GM12892 (cell line): ENCODE measurements at places on chromosomes 6 and 20.
A peak's percentile ranks its signal among the peaks of the same experiment; 100 is the strongest.

GRCh38 chr20:20690676-20691476 lies 21.6 kb downstream of the RALGAPA2 start:
- DNase-seq = no peak

DNA sequence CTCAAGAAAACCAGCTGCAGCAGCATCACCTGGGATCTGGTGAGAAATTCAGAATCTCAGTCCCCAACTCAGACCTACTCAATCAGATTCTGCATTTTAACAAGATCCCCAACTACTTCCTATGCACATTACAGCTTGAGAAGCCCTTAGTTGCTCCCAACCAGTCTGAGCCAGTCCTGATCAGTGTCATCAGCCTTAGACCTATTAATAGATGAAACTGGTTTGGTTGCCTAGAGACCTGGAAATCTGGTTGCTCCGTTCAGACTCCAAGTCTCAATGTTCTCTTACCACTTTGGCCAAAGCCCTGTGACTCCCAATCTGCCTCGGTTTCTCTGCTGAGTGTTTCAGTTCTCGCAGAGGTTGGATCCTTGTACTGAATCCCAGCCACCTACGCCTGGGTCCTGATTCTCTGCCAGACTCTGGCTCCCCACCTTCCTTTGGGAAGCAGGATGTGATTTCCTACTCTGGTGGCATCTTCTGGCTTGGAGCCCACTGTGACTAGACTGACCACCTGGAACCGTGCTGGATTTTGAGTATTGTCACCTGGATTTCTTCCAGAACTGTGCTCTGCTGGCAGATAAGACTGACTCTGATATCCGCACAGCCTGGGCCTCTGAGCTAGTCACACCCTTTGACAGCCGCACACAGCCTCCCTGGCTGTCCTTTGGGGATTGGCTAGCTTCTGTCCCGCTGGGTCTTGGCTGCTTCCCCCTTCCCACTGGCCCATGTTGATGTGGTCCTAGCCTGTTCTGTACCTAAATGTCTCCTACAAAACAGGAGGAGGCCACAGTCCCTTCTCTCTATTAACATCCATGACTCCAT lies 20.3 kb upstream of the ATXN1 start:
- no peak for DNase-seq

- DNase-seq = no peak
Measured at GRCh38 chr6:36487698-36488097, 44.9 kb downstream of the KCTD20 start.

GRCh38 chr6:117496383-117496990 lies 14.0 kb downstream of the DCBLD1 start:
- DNase-seq = no peak

DNA sequence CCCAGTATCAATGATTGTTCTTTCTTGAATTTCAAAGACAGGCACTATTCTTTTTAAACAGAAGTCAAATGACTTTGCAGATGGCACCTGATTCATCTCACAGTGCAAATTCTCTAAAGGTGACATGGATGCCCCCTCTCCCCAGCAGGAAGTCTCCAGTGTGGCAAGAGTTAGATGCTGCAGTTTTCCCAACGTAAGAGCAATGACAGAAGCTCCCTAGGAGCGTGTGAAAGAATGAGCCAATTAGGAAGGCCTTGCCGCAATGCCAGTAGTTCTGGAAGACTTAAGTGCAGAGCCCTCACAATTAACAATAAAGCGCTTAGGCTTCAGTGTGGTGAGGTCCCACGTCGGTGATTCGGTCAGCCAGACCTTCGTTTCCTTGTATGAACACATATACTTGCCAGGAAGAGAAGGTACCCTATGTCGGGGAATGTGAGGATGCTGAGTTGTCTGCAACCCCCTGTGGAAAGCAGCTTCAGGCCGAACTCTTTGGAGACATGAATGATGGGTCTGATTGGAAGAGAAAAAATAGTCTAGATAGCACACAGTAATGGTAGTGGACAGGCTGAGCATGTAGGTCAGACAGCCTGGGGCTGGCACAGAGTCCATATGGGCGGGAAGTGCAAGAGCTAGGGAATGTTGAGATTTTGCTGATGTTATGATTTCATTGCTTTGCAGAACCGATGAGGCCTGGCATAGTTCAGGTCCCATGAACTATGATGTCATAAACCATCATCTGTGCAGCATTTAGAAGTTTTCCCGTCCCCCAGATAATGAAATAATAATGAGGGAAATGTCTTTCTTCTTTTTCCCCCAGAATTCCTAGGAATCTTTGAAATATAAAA lies 132.6 kb downstream of the PHACTR1 start:
- DNase-seq = no peak

DNA sequence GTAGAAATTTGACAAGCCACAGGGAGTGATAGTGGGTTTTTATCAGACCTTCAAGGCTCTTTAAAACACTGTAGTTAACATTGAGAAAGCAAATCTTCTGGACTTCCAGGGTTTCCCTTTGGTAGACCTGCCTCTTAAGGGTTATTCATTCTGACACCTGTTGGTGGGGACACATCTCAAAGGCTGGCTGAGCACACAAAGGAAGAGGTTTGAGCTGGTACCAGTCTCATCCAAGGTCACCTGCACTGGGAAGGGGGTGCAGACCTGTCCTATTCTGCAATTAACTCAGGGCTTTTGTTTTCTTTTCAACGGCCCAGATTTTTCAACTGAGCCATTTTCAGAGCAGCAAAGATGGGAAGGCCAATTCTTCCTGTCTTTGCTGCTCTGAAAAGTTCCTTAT lies 45.6 kb downstream of the EDN1 start:
- DNase-seq = no peak

- DNase-seq = no peak
Measured at GRCh38 chr6:137136065-137136464, 37.4 kb downstream of the IL22RA2 start.

GRCh38 chr6:107102414-107102805 lies 12.9 kb downstream of the BEND3 start:
- DNase-seq = no peak

- DNase-seq = no peak
Measured at GRCh38 chr6:155946860-155947259, 491.2 kb upstream of the NOX3 start.

GRCh38 chr20:16107172-16107870 lies 465.9 kb downstream of the KIF16B start:
- no peak for DNase-seq

DNA sequence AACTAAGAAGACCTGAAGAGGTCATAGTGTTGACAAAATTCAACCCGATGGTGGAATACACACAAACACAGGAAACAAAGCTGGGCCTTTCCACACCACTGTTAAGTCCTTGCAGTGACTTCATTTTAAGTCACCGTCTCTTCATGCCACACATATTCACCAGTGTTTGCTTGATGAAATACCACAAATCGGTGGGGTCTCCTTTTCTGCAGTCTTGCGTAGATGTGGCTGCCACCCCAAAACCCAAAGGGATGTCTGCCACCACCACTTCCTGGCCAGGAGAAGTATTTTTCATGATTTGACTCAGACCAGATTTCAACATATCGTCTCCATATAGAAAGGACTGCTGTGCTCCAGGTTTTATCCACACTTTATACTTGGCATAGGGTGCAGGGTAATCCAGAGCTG lies 11.0 kb upstream of the COL10A1 start:
- no peak for DNase-seq

GRCh38 chr20:7977709-7978108 lies 37.5 kb upstream of the HAO1 start:
- no peak for DNase-seq

- DNase-seq = no peak
Measured at GRCh38 chr6:47162793-47163192, 120.7 kb upstream of the ADGRF1 start.

- no peak for DNase-seq
Measured at GRCh38 chr6:33206864-33207551, 1.3 kb upstream of the RING1 start.

DNA sequence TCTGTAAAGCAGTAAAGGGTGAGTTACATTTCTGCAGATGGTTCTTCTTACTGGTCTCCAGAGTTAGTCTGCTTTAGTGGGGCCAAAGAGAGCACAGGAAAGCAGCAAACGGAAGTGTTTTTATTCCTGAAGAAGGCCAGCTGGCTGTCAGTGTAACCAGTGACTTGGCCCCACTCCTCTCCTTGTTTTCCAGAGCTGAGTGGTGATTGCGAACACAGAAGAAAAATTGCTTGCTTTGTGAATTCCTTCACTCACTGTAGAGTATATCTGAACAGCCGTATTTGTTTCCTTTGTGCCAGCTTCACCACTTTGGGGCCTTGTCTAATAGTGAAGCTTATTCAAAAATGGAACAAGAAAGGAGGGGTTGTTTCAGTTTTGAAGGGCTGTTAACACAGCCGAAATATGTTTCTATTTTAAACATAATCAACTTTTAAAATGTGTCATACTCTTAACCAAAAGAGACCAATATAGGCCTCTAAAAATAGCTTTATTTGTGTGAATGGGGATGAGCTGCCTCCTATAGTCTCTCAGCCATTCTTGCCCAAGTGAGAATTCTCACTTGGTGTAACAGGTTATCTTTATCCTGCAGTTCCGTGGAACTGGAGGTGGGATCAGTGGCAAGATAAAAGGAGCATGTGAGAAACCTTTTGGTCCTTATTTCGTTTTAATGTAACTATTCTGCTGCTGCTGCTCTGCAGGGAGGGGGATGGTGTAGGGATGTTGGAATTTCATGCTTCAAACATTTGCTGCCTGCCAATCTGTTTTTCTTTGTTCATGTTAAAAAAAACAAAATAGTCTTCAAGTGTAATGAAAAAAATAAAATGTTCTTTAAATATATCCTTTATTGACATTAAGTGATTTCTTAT lies 37.8 kb downstream of the ZC2HC1B start:
- DNase-seq = peak; percentile 8

DNA sequence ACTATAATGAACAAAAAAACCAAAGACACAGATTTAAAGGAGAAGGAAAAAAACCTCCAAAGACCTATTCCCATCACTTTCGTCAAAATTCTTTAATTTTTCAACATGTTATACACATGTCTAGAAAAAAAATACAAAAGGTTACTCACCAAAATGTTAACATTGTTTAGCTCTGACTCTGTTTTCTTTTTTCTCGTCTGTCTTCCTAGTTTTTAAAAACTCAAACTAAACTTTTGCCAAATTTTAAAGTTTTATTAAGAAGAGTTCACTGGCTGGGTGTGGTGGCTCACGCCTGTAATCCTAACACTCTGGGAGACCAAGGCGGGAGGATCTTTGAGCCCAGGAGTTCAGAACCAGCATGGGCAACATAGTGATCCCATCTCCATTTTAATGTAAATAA lies 10.8 kb downstream of the MCUR1 start:
- no peak for DNase-seq
